Renal cortical epithelial cell (primary cell): ENCODE measurements at places on chromosomes 16 and 17.
A peak's percentile ranks its signal among the peaks of the same experiment; 100 is the strongest.

DNA sequence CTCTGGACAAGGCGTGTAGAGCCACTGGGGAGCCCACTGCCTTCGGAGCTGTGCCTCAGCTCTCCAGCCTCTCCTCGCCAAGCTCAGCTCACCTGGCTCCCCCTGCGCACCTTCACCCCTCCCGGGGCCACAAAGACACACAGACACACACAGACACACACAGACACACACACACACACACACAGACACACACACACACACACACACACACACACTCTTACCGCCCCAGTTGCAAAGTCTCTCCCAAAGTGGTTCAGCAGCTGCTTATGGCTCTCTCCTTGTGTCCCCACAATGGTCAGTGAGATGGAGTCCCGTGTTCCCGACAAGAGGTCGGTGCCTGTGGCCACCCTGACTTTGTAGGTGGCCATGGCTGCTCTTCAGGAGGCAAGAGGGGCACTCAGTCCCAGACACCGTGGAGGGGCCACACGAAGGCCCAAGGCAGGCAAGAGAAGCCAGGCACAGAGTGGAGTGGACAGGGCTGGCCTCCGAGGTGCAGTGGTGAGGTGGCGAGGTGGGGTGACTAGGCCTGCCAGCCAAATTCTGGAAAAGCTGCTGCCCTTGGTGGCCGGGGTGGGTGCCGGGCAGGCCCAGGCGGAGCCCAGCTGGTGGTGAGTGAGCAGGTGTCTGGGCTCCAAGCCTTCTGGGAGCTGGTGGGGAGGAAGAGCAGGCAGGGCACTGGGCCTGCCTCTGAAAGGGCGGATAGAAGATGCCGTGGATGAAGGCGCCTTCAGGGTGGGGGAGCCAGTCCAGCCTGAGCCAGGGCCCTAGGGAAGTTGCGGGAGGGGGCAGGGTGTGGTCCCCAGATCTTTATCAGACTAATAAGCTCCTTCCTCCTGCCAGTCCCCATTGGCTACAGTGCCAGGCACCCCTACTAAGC lies at the start of gene ALOX12B:
TSS of gene ALOX12B (minus strand) at position 642 of the 877 bp plus-strand sequence. CDS start at position 368, 274 bp downstream.
- DNase-seq = no peak

- peak; percentile 96 for DNase-seq
These were observed 12.6 kb downstream of the C1QTNF1 start for GRCh38 chr17:79036596-79036995.

DNA sequence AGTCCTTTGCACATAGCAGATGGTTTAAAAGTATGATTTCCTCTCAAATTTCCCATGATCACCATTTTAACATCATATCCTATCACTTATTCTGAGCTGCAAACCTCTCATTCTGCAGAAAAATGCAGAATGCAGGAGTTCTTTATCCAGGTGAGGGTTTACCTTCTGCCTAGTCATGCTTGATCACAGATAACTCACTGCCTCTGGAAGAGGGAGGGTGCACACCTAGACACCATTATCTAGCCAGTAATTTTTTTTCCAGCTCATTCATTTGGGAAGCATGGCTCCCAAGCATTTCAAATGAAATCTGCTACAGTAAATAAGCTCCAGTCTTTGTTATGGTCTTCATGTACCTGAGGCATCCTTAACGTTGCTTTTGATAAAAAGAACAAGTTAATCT lies 38.0 kb downstream of the RFFL start:
- no peak for DNase-seq

DNA sequence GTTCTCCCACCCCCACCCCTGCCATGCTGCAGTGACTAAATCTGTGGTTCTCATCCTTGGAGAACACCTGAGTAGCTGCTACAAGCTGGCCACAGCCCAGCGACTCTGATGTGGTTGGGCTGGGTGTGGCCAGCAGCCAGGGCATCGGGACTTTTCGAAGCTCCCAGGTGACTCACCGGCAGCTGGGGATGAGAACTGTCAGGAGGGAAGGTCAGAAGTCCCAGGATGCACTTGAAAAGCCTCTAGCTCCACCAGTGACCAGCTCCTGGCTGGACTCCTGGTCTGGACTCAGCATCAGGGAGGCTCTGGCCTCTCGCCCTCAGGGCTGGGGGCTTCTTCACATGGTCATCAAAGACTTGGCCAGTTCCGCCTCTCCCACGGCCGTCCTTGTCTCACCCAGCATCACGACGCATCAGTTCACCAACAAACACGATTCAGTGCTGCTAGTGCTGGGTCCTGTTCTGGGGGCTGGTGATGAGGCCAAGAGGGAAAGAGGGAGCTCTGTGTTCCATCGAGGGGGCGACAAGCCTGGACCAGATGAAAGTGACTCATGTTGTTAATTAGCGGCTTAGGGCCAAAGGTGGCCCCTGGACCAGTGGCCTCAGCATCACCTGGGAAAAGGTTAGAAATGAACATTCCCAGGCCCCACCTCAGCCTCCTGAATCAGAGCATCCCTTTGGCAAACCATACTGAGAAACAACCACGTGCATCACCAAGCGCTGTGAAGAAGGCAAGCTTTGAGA lies 3.9 kb upstream of the C17orf99 start:
- peak; percentile 87 for DNase-seq

- DNase-seq = no peak
These were observed 77.3 kb upstream of the NLRP1 start for GRCh38 chr17:5661491-5662125.

DNA sequence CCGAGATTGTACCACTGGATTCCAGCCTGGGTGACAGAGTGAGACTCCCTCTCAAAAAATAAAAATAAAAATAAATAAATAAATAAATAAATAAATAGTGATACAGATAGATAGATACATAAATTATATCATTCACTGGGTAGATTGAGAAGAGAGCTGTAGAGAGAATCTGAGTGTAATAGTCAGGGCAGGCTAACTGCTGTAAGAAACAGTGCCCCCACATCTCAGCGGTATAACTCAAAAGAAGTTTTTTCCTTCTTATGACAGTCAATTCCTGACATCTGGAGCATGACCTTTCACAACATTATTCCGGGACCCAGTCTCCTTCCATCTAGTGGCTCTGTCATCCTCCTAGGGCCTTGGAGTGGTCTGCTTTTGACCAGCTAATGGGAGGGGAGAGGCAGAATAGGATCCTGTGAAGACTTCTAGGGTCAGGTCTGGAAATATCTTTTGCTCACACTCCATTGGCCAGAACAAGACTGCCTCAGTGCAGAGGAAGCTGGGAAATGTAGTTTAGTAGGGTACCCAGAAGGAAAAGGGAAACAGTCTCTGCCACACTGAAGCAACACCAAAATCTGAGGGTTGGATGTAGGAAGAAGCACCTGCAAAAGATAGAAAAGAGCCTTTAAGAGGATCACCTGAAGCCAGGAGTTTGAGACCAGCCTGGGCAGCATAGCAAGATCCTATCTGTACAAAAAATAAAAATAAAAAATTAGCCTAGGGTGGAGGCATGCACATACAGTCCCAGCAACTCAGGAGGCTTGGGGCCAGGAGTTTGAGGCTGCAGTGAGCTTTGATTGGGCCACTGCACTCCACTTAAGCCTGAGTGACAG lies 3.0 kb upstream of the QPRT start:
- DNase-seq = peak; percentile 25
